IPS DF 6.9 (cell line): ENCODE measurements at places on chromosomes 12 and 14.
A peak's percentile ranks its signal among the peaks of the same experiment; 100 is the strongest.

DNA sequence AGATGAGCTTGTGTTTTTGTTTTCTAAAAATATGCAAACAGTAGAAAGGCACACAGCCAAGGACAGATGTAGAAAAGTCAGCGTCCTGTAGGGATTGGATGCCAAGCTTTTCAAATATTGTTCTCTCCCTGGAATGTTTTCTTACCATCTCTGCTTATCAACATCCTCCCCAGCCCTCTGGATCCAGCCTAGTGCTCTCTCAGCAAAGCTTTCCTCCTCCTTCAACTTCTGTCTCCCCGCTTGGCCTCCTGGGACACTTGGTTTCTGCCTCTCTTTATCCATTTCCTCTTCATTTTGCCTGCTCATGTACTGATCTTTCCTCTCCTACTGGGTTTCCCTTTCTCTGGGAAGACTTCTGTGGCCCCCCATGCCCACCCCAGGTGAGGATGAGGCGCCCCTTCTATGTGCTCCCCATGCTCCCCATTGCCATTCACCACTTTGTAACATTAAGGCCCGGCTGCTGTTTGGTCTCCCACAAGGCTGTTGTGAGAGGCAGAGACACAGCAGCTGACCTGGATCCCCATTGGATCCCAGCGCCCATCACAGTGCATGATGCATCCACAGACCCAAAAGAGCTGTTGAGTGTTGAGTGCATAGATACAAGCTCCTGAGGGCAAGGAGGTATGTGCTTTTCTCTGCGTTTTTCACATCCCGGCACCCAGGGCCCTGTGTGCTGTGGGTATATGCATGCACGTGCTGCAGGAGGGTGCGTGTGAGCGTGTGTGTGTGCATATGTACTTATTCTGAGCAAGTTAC lies 38.2 kb downstream of the EVL start:
- no peak for DNase-seq

DNA sequence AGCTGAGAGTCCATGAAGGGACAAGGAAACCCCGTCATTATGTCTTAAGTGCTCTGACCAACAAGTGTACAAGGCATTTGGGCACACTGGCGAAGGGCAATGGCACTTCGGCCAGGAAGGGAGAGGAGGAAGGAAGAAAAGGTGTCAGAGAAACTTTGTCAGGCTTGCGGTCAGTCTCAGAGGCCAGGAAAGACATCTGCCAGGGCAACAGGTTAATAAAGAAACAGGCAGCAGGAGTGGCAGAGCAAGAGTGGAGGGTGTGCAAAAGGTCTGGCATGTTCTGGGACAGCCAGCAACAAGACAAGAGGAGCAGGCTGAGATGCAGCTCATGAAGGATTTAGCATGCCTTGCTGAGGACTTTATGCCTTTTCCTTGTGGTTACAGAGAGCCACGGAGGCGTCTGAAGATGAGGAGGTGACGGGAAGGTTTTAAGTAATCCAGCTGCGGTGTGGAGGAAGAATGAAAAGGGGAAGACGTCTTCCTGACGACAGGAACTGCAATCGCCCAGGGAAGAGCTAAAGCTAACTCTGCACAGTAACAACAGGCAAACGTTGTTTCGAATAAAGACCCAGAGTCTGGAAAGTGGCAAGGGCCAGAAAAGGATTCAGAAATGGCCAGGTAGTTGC lies 13.1 kb downstream of the APPL2 start:
- DNase-seq, result no peak

- DNase-seq, result no peak
Observed at GRCh38 chr14:101007004-101007614, 103.6 kb upstream of the RTL1 start.

DNA sequence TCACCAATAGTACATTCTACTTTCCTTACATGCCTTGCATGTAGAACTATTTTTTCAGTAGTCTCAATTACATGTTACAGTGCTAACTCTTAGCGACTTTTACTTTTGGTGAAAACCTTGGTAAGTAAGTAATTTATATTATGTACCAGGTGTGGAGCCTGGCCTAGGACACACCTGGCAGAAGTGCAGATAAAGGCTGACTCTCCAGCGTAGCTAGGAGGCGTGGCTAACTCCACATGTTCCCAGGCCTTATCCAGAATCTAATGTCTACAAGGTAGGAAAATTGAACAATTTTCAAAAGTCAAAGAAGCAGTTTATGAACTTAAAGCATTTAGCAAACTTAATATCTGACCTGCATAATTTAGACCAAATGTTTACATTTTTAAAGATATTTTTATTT lies 157.4 kb downstream of the DHRS2 start:
- no peak for DNase-seq

- DNase-seq, result peak; percentile 39
Observed at GRCh38 chr12:31118347-31119191, 44.9 kb downstream of the DDX11 start.
